SK-N-SH treated with all-trans-retinoic acid at 6 μM for 48 hours (cell line): ENCODE measurements at places on chromosomes 4 and X.
A peak's percentile ranks its signal among the peaks of the same experiment; 100 is the strongest.

DNA sequence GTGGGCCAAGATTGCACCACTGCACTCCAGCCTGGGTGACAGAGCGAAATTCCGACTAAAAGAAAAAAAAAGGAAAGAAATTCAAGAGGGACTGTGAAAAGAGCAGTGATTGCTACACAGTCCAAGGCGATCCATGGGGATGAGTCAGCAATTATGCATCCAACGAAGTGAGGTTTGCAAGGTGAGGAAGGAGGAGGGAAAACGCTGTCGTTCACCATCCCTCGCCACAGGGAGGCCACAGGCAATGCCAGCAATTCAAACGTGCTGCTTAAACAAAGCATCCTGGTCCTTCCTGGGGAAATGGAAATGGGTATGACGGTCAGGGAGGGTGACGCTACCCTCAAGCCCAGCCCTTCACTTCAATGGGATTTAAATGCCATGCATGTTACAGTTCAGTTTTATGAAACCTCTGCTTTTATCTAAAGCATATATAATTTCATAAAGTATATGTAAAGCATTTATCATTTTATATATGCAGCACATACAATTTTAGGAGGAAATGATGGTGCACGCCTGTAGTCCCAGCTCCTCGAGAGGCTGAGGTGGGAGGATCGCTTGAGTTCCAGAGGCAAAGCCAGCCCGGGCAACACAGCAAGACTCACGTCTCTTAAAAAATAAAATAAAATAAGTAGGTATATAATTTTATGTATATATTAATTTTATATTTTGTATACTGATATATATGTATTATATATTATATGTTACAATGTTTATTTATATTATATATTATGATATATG lies 108.7 kb downstream of the DHRSX start:
- peak; percentile 99 for ATAC-seq

- ATAC-seq: no peak
Observed at GRCh38 chr4:84968925-84969324, 2.4 kb upstream of the WDFY3 start.

DNA sequence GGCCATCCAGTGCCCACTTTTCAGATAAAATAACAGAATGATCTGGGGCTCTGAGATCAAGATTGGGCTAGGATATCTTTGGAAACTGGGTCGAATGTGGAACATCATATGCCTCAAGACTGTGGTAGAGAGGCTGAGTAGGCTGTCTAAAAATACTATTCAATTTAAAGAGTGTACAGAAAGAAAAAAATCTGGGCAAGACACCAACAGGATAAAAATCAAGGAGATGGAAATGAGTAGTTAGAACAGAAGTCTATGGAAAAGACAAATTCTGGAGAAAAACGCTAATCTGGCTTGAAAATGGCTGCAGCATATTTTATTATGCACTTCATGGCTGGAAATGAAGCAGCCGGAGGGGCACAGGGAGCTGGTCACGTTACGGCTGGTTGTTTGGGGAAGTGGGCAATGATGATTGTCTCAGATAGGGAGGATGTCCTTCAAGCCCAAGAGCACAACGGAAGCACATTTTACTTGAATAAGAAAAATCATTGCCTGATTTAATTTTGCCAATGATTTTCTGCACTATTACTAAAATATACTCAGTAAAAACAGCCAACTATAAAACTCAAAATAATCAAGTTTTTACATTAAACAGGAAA lies 27.1 kb upstream of the MAPK10 start:
- ATAC-seq: no peak

- ATAC-seq: no peak
Observed at GRCh38 chr4:15894921-15895916, 43.3 kb downstream of the FGFBP1 start.

DNA sequence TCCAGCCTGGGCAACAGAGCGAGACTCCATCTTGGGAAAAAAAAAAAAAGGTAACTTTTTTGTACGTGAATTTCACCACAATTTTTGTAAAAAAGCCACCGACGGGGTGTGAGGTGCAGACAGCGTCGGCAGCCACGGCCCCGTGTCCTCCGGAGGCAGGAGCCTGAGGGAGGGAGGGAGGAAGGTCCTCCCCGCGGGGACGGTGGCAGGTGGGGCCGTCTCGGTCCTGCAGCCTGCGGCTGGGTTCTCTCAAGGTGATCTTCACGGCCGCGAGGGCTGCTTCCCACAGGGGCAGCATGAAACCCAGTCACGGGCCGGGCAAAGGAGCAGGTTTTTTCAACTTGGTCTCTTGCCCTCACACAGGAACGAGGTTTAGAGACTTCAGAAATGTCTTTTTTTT lies 14.0 kb downstream of the PLCXD1 start:
- no peak for ATAC-seq

DNA sequence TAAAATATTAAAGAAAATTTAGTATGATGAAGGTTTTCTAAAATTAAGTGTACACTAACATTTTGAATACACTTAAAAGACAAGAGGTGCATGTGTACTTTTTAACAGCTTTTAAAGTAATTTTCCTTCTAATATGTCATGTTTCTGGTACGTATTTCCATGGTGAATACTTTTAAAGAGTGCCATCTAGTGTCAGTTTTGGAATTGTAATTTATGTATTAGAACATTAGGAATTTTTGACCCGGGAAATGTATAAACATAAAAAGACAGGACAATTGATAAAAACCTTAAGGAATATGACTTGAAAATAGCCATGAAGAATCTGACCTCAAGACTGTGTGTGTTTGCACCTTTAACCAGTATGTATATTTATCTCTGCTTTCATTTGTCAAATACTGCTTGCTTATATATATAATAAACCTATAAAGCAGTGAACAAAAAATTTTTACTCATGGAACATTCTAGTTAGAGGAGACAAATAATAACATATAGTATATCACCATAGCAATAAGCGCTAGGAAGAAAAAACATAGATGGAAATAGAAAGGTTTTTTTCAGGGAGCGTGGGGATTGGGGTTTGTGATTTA lies 7.2 kb downstream of the GSTCD start:
- ATAC-seq: no peak

- ATAC-seq: no peak
Observed at GRCh38 chr4:25860586-25861279, 2.1 kb downstream of the SEL1L3 start.

- ATAC-seq: no peak
Observed at GRCh38 chr4:127629371-127629770, 3.4 kb upstream of the INTU start.

DNA sequence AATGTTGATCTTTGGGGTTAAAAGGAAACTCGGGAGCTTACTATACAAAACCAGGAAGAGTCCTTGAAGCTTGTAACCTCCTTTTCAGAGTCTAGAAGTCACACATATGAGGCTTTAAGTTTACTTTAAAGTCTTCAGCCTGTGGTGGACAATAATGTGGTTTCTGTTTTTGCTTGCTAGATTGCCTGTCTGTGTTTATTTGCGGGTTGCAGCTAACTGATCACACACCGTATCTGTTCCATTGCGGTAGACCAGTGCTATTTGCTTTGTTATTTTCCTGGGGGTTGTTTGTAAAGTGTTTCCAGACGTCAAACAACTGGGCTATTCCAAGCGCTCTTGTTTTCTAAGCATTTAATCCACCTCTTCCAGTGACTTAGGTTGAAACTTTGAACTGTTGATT lies 143.0 kb upstream of the GYPA start:
- no peak for ATAC-seq

DNA sequence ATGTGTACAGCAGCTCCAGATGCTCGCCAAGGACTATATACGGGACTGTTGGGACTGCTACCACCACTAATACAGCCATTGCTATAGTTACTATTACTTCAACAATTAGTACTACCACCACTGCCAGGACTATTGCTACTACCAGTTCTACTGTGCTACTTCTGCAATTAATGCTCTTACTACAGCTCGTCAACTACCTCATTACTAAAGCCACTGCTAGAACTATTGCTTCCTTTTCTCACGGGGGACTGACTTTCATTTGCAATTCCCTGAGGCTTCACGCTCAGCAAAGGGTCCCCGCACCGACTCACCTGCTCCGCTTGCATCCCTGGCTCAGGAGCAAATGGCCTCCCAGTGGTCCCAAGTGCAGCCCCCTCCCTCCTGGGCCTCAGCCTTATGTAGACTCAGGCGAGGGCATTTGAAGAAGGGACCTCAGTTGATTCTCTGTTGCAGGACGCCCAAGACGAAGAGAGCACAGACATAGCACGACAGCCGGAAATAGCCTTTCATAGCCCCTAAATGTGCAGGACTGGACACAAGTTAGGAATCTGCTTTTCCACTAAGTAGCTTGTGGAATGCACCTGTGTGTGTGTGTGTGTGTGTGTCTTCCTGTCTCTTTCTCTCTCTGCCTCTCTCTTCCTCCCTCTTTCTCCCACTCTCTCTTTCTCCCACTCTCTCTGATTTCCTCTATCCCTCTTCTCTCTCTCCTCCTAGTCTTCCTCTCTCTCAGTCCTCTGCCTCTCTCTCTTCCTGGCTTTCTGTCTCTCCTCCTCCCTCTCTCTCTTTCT lies 294.8 kb downstream of the ASMT start:
- peak; percentile 38; the same call in 2 of the 3 replicates for ATAC-seq

DNA sequence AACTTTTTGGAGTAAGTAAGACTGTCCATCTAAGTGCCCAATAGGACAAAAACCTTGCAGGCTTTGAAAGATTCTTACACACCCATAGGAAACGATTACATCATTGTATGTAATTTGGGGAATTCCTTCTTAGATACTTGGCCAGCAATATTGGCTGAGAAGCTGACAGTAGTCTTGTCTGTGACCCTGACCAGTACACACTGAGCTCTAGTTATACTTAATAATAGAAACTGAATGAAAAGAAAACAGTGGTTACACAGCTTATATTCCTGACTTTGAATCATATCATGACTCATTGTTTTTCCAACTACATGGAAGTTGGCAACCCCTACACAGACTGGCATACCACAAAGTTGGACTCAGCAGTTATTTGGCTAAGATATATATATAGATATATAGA lies 7.1 kb upstream of the TLR2 start:
- ATAC-seq: peak; percentile 98

- ATAC-seq: no peak
Observed at GRCh38 chr4:13626492-13627177, 890 bp downstream of the BOD1L1 start.

DNA sequence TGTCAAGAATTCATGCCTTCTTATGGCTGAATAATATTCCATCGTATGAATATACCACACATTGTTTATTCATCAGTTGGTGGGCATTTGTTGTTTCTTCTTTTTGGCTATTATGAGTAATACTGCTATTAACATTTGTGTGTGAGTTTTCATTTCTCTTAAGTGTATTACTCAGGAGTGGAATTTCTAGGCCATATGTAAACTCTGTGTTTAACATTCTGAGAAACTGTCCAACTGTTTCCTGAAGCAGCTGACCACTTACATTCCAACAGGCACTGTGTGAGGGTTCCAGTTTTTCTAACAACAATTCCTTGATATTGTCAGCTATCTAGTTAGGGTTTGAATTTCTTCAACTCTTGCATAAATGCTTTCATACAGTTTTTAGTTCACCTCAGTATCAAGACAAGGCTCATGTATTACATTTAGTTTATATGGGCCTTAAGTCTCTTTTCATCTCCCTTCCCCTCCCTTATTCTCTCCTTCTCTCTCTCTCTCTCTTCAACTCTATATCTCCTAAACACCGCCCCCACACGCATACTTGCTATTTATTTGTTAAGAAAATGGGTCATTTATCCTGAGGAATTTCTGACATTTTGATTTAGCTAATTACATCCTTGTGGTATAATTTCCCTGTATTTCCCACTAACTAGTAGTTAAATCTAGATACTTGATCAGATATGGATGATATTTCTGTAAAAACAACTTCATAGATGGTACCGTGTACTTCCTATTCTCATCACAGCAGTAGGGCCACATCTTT lies 77.4 kb downstream of the WDR19 start:
- no peak for ATAC-seq

GRCh38 chr4:17275836-17276235 lies 236.1 kb downstream of the QDPR start:
- no peak for ATAC-seq

DNA sequence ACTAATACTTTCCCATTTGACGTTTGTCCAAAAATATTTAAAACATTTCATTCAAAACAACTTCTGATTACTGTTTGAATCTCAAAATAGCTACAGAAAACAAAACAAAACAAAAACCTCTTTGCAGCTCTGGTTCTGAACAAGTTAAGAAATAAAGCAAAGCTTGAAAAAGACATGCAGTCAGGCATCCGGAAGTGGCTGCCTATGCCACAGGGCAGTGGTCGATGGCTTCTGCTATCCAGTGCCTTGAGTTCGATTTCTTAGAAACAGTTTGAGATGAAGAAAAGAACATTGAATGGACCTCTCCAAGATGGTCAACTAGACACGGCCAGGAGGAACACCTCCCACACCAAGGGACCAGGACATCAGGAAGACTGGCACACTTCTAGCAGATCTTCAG lies 125.3 kb downstream of the SCFD2 start:
- ATAC-seq: no peak

DNA sequence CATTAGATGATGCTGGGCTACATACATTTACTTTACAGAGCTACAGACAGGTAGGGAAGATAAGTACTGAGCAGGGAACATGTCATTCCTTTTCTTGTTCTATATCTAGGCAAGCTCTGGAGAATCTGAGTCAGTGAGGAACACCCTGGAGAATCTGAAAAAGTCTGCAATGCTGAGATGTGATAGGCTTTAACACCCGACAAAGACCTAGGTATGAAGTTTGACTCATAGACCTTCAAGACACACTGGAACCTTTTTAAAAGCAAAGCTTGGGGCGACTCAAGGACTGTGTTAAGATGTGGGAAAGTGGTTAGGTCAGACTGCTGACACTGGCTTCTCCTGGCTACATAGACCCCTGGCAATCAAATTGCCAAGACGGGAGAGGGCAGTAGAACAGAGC lies 42.8 kb downstream of the OSTC start:
- no peak for ATAC-seq

- ATAC-seq: no peak
Observed at GRCh38 chr4:10530137-10530786, 73.0 kb upstream of the ZNF518B start.

GRCh38 chrX:10021461-10022272 lies 54.5 kb downstream of the CLDN34 start:
- ATAC-seq: no peak

- no peak for ATAC-seq
Observed at GRCh38 chr4:2245057-2245786, 3.3 kb upstream of the HAUS3 start.

DNA sequence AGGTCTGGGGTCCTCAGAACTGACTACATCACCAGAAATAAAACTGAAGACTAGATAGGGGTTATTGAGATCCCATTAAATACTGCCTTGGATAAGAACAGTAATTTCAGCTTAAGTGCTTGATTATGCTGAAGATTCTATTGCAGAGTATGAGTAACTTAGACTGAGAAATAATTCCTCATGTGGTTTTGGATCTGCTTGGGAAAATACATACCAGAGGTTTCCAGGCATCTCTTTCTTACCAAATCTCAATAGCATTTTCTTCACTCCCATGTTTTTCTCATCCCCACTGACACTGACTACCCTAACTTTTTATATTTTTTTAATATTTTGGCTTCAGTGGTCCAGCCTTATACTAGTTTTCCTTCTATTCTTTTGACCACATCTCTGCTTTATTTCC lies 92.0 kb upstream of the TEX13D start:
- no peak for ATAC-seq
